ENCODE measurements at places on chromosomes 2 and 18.

GRCh38 chr2:65367524-65367923 is 64.9 kb downstream of the SPRED2 start:
- no peak for DNase-seq

- DNase-seq: no peak
Observed at GRCh38 chr2:85998071-85998991, 107.4 kb downstream of the POLR1A start.

GRCh38 chr18:35215026-35215425 is 25.8 kb upstream of the ZNF397 start:
- no peak for DNase-seq

DNA sequence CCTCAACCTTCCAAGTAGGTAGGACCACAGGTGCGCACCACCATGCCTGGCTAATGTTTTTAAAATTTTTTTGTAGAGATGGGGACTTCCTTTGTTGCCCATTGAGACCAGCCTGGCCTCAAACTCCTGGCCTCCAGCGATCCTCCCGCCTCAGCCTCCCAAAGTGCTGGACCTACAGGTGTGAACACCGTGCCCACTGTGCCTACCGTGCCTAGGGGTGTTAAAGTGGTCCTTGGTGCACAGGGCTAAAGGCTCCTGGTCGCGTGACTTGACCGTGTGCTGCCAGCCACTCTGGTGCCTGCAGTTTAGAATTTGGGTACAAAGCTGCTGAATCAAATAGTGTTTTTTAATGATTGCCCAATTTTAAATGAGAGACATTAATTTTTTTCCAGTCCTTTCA is 51.0 kb upstream of the KCNG2 start:
- DNase-seq: no peak

DNA sequence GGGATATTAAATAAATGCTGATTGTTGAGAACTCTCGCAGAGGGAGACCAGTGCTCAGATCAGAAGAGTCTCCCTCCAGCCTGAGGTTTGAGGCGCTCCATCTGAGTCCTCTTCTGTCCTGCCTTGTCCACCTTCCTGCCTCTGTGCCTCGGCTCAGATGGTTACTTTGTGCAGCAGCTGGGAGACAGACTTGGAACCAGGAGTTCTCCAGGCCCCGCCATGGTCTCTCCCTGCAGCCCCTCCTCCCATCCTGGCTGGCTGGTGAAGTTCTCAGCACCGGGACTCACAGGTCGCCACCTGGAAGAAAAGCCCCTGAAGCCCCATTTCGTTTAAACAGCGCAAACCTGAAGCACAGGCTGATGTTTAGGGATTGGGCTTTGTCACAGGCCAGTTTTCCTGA is 60.6 kb downstream of the DDX1 start:
- no peak for DNase-seq

GRCh38 chr18:65227970-65228369 is 522.8 kb upstream of the CDH7 start:
- DNase-seq: no peak

DNA sequence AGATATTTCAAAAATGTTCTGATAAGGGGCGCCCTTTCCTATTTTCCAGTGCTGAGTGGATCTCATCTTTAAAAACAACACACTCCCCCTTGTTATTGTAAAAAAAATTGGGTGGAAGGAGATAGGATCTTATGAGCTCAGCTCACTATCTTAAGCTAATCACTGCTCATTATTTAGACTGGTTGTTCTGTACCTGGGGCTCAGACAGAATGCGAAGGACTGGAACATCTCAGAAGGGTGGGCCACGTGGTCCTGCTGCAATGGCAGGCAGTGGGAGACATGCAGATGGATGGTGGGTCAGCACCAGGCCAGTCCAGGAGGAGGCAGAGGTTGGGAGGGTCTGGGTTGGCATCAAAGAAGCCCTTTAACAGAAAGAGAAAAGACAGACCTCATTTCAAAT is 48.3 kb upstream of the GPR155 start:
- no peak for DNase-seq

DNA sequence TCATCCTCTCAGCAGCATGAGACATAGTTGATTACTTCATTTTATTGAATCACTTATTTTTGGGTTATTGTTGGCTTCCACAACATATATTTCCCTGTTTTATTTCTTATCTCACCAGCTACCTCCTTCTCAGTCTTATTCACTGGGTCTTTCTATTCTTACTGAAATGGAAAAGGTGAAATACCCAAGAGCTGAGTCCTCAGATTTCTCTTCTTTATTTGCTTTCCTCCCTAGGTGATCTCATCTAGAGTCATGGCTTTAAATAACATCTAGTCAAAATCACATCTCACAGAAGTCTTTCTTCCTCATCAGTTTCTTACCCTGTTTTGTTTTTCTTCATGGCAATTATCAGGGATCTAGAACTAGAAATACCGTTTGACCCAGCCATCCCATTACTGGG is 105.0 kb upstream of the RBBP8 start:
- no peak for DNase-seq
